ENCODE measurements at places on chromosomes 4 and X. TPM values are rescaled to one million over a fixed set of nuclear protein-coding genes. Genes with fewer than 3 reads are reported as not detected.

Gene SPANXN4
- not detected for polyA plus RNA-seq

- DNase-seq: no peak
These were observed 427 bp downstream of the LAMTOR3 start for GRCh38 chr4:99893839-99894160.

Gene ANKRD17
- polyA plus RNA-seq: 50.2 TPM

DNA sequence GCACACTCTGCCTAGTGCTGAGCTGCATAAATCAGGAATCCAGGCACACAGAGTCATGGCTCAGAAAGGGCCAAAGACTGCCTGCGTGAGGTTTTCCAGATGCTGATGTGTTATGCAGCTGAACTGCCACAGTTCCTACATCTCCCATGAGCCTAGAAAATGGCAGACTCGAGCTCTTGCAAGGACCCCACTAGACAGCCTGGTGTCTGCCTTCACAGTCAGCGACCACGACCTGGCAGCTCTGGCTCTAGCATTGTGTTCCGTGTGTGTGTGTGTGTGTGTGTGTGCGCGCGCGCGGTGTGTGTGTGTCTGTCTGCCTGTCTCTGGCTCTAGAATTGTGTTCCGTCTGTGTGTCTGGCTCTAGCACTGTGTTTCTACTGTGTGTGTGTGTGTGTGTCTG is 203.6 kb upstream of the AGTR2 start:
- DNase-seq: peak; percentile 19

Gene CTAG1B
- not detected for polyA plus RNA-seq

Gene RS1
- not detected for polyA plus RNA-seq

DNA sequence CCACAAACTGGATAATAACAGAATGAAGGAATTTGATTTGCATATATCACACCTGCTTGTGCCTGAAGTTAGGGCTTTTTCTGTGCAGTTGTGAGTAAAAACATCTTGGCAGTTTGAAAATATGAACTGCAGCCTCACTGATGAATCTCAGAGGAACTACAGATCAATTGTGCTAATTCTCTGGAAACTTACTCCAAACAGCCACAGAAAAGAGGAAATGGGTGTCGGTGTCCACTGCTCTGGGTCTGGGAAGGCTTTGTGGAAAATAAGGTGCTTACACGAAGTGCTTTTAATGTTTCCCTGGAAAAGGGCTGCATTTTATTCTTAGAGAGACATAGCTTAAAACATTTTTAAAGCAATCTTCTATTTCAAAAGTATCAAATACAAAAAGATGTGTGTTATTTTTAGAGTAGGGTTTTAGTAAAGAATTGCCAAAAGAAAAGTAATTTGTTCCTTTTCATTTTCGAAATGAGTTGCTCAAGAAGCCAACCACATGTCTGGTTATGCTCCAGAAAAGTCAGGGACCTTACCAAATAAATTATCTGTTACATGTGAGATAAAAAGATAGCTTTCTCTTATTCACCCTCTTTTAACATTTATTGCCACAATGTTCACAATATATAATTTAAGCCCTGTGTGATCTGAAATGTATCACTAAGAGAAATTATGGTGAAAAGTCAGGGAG is 240.1 kb downstream of the FRAS1 start:
- peak; percentile 52 for DNase-seq

DNA sequence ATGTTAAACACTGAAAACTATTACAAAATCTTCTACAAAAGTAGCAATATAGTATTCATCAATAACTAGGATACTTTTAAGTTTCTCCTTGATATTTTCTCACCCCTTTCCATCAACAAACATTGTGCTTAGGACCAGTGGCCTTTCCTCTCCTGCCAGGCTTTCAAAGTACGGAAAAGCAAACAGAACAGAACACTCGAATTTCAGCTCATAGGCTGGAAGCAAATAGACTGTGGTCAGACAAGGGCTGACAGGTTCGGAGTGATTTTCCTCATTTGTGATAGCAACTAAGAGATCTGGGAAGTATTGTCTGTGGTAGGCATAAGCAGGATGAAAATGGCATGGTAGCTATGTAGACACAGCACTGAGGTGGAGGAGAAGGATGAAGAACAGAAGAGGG is 68.6 kb upstream of the SORBS2 start:
- no peak for DNase-seq

- DNase-seq: no peak
These were observed 236.0 kb downstream of the ANK2 start for GRCh38 chr4:113285501-113285900.

GRCh38 chr4:187258651-187259401 is 535.2 kb upstream of the FAT1 start:
- DNase-seq: no peak

- DNase-seq: peak; percentile 0
These were observed 18.9 kb upstream of the GPR101 start for GRCh38 chrX:137052643-137053235.

All from cardiac muscle cell (in vitro differentiated cells and primary cell).